ENCODE measurements at places on chromosomes 16 and 17.

DNA sequence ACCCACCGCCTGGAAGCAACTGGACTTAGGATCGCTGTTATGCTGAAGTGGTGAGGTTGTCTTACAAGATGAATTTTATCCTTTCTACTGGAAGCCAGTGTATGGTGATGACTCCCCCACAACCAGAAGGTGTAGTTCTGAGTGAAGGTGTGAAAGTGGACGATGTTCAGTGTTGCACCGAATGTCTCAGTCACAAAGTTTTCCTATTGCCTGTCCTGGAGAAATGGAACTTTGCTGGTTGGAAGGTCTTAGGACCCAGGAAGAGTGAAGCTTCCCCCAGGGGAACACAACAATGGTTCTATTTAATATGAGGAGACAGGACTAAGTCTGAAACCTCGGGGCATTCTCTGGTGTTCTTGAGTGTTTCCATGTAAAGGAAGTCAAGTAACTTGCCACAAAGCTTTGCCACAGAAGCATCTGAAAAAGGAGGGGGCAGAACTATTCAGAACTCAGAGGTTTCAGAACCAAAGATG is 44.2 kb downstream of the USP22 start:
- no peak for DNase-seq

- peak; percentile 32 for DNase-seq
These were observed 22.7 kb downstream of the CYTH1 start for GRCh38 chr17:78759203-78759968.

DNA sequence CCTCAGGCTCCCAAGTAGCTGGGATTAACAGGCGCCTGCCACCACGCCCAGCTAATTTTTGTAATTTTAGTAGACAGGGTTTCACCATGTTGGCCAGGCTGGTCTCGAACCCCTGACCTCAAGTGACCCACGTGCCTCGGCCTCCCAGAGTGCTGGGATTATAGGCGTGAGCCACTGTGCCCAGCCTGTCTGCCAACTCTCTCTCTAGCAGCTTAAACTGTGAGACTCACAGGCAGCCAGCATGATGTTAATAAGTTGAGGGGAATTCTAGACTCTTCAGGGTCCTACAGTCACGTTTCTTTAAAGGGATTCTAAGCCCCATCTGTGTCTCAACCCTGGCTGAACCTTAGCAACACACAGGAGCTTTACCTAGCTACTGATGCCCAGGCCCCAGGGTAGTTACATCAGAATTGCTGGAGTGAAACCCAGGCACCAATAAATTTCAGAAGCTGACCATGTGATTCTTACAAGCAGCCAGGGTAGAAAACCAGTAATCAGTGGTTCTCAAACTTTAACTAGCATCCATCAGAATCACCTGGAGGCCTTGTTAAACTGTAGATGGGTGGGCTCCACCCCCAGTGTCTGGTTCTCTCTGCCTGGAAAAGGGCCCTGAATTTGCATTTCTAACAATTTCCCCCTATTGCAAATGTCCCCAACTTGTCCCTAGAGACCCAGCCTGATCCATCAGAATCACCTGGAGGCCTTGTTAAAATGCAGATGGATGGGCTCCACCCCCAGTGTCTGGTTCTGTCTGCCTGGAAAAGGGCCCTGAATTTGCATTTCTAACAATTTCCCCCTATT is 30.7 kb downstream of the GPRC5B start:
- DNase-seq, result no peak

GRCh38 chr16:27374804-27375425 is 27.1 kb upstream of the IL21R start:
- no peak for DNase-seq

DNA sequence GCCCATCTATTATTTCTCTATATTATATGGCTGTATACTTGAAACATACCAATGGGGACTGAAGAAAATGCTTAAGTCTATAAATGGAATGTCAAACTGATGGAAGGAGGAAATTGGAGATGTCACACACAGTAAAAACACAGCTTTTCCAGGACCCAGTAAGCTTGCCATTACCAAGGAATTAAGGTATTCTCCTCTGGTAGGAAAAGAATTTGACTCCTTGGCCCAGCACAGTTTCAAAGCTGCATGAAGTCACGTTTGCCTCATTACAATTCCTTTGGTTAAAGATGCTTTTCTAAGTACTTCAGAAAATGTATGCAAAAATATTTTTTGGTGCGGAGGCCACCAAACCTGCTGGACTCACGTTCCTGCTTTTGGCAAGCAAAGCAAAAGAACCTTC is 48.5 kb downstream of the CDH13 start:
- DNase-seq, result no peak

GRCh38 chr17:32746698-32747097 is 130.2 kb downstream of the MYO1D start:
- DNase-seq, result no peak

GRCh38 chr16:85812031-85812807 is 12.7 kb downstream of the COX4I1 start:
- DNase-seq, result no peak

GRCh38 chr16:86181526-86181925 is 282.6 kb downstream of the IRF8 start:
- no peak for DNase-seq

DNA sequence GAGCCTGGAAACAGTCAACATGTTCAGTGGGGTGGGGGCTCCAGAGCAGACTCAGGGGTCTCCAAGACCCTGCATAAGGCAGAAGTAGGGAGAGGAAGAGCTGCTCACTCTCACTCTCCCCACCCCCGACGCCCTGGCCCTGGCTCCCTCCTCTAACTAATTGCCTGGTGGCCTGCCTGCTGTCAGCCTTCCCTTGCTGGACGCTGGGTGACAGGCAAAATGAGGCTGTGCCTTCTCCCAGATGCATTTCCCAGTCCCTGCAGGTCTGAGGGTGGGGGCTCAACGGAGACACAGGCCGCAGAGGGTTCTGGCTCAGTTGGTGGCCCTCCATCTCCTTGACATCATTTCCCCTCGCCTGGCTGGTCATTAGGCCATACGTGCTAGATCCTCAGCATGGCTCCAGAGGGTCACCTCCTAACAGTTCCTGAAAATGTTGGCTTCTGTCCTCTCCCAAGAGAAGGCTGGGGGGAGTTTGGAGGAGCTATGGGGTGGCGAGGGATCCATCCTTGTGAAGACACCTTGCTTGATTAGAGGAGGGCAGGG is 1.4 kb downstream of the FMNL1 start:
- no peak for DNase-seq

GRCh38 chr17:18187226-18187625 is 3.6 kb downstream of the ALKBH5 start:
- no peak for DNase-seq

DNA sequence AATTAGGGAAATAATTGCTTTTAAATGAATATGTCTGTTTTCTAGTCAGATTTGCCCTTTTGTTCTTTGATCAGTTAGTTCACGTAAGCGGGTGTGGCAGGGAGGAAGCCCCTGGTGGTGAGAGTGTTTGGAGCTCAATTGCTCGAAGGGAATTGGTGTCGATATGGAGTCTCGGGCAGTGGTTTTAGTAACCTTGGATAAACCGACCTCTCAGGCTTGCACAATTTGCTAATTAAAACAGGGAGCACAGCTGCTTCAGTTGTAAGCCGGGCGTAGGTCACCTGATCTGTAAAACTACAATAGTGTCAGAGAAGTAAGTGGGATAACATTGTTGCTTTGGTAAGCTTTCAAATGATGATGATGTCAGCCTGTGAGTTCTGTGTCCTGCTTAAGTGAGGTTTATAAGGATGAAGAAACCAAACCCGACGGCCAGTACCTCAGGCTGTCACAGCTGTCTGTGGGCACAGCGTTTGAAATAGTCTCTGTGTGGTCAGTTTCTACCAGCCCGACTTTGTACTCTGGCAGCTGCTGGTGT is 2.9 kb downstream of the ZNF750 start:
- no peak for DNase-seq

- no peak for DNase-seq
These were observed 208.4 kb upstream of the IRX5 start for GRCh38 chr16:54722210-54722676.

DNA sequence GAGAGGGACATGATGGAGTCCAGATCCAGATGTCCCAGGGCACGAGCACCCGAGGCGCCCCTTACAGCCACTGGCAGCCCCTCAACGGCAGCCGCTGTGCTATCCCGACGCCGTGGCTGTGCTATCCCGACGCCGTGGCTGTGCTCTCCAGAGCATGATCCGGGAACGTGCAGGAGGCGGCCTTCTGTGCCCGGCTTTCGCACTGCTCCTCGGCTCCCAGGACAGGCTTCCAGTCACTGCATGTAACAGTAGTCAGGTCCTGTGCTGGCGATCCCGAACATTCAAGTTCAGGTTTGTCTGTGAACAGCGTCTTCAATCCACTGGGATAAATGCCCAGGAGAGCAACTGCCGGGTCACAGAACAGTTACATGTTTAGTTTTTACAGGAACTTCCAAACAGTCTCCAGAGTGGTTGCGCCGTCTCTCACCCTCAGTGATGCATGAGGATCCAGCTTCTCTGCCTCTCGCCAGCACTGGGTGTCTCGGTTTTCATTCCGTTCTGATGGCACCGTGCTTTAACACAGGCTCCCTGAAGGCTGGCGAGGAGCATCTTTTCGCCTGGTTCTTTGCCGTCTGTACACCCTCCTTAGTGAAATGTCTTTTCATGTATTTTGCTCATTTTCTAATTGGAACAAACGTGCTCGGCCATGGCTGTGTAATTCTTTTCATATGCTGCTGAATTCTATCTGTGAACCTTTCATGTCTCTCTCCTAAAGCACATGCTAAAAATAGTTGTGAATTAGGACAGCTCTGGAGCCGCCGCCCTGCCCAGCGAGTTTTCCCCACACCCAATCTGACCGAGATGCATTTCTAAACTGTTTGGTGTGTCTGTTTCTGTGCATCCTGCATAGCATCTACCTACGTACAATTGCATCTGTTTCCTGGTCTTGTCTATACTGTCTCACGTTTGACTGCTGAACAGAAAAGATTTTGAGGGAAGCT is 72.6 kb upstream of the METRNL start:
- DNase-seq, result no peak

DNA sequence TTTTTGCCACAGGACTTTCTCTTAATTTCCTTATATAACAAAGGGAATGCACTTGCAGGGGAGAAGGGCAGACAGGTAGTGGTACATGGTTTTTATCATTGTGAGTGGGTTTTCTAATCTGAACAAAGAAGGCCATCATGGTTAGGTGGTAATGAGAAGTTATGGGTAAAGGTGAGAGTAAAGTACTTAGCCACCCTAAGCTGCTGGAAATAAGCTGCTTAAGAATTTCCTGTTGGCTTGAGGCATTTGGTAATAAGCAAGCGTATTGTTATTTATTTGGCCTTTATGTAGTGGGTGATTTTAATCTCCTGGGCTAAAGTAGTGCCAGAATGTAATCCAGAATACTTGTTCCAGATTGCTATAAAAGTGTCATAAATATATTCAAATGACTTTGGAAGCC is 27.1 kb downstream of the TAC4 start:
- DNase-seq, result no peak

DNA sequence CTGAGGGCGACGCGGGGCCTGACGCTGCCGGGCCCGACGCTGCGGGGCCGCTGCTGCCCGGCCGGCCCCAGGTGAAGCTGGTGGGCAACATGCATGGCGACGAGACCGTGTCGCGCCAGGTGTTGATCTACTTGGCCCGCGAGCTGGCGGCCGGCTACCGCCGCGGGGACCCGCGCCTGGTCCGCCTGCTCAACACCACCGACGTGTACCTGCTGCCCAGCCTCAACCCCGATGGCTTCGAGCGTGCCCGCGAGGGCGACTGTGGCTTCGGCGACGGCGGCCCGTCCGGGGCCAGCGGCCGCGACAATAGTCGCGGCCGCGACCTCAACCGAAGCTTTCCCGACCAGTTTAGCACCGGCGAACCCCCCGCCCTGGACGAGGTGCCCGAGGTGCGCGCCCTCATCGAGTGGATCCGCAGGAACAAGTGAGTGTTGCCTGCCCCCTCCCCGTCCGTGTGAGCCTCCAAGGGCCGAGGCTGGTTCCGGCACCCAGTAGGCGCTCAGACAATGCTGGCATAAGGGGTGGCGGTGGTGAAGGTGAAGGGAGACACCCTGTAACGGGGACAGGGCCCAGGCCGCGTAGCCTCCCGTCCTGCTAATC is 676 bp downstream of the CPD start:
- DNase-seq, result no peak

- DNase-seq, result no peak
These were observed 35.0 kb downstream of the NMT1 start for GRCh38 chr17:45096141-45096540.

DNA sequence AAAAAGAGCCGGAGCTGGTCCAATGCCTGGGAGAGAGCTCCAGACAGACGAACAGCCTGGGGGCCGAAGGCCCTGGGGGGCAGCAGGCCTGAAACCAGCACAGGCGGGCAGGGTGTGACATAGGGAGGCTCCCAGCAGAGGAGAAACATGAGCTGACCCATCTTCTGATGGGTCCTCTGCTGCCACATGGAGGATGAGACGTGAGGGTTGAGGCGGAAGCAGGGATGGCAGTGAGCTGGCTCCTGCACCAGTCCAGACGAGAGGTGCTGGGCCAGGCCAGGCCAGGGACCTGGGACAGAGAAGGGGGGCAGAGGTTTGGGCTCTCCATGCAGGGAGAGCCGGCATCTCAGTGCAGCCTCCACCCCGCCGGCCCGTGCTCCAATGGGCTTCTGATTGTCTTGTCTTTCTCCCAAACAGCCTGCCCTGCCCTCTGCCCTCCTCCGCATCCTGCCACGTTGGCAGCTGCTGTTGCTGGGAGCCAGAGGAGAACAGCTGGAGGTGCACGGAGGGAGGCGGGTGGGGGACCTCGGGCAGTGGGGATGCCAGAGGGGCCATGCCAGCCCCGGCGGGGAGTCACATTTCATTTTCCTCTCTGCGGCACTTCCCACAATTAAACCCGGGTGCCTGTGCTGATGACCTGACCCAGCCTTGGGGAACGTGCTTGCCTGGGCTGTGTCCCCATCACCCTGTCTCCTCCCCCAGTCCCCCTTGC is 139.1 kb upstream of the GSE1 start:
- no peak for DNase-seq

- DNase-seq, result no peak
These were observed 32.1 kb downstream of the ABR start for GRCh38 chr17:1147664-1148063.

DNA sequence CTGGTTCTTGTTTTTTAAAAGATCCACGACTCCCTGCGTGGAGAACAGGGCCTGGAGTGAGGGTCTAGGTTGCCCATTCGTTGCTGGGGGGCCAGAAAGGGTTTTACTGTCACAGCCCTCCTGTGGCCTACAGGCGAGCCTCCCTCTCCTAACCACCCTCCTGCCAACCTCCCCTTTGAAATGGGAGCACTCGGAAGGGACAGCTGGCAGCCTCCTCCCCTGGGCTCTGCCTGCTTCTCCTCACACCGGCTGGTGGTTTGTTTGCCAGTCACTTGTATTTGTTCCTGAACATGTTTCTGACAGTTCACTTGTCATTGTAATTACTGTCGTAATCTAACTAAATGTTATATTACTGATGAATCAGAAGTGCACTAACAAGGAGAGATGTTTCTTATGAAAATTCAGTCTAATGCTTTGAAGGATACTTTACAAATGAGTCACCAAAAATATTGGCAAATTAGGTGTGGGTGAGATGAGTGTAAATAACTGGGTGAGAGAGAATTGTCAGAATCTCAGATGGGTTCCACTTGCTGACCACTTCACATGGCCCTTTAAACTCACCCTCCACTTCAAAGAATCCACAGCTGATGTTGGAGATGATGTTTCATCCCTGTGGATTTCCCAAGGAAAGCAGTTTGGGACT is 2.7 kb upstream of the SPPL2C start:
- no peak for DNase-seq

- no peak for DNase-seq
These were observed 25.3 kb upstream of the CORO6 start for GRCh38 chr17:29648005-29648404.

GRCh38 chr16:89334461-89334860 is 117.0 kb downstream of the ZNF778 start:
- no peak for DNase-seq

- DNase-seq, result no peak
These were observed 52.9 kb downstream of the SNX11 start for GRCh38 chr17:48160177-48161081.

GRCh38 chr17:46035112-46035818 is 36.2 kb downstream of the STH start:
- no peak for DNase-seq

All from stimulated activated CD8-positive, alpha-beta memory T cell treated with anti-CD3 and anti-CD28 coated beads, Interleukin-12 subunit alpha, Interleukin-12 subunit beta, amount 100 ng/mL, for 4 hours (primary cell).